GM19239 (cell line): ENCODE measurements at places on chromosomes 11 and 22.

DNA sequence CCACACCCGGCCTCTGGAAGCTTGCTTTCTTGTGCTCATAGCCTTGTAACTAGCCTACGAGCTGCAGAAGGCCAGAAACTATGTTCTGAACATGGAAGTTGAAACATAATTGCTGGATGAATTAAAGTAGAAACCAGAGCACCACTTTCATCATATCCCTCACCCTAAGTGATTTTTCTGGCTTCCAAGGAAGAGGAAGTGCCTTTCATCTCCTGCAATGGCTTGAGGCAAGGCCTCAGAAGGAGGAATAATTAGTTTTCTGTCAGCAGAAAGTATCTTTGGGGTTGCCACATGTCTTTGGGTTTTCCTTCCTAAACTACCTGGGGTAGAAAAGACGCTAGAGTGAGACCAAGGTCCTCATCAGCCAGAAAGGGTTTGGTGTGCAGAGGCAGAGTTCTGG lies 14.5 kb downstream of the RPL27A start:
- DNase-seq = no peak

DNA sequence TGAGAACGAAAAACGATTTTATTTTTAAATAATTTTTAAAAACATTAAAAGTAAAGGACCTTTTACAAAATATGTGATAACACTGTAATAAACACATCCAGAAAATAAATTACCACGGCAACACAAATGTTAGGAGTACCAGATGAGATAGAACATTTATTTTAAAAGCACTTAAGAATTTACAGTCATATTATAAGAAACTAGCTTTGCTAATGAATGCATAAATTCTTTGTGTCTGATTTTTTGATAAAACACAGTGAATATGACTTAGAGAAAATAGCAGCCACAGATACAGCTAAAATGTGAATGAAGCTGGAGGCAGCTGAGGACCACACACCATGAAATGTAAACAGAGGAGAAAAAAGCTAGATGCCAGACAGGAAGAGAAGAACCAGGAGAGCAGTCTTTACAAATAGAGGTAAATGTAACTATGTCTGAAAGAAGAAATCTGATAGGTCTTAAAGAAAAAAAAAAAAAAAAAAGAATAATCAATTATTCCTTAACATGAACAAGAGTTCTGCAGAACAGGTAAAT lies 14.6 kb downstream of the CCDC34 start:
- DNase-seq = no peak

GRCh38 chr11:34155757-34156062 lies 50.3 kb downstream of the NAT10 start:
- no peak for DNase-seq

DNA sequence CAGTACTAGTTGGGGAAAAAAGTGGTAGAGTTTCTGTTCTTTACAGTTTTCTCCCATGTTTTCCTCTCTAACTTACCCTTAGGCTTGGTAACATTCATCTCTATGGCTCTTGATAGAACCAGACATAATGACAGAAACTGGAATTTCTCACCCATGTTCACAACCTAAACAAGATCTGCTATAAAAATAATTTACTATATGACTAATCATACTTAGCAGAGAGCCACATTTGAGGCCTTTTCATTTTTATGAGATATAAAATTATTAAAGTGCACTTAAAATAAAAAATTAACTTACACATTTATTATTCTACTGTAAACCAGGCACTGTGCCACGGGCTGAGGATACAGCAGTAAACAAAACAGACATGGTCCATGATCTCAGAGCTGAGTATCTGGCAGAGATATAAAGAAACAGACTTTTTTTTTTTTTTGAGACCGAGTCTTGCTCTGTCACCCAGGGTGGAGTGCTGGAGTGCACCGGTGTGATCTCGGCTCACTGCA lies 98.1 kb downstream of the GAB2 start:
- DNase-seq = no peak

GRCh38 chr11:127994736-127995135 lies 592.6 kb downstream of the ETS1 start:
- no peak for DNase-seq

- DNase-seq = no peak
These were observed 133.5 kb downstream of the RBFOX2 start for GRCh38 chr22:35894937-35895708.

DNA sequence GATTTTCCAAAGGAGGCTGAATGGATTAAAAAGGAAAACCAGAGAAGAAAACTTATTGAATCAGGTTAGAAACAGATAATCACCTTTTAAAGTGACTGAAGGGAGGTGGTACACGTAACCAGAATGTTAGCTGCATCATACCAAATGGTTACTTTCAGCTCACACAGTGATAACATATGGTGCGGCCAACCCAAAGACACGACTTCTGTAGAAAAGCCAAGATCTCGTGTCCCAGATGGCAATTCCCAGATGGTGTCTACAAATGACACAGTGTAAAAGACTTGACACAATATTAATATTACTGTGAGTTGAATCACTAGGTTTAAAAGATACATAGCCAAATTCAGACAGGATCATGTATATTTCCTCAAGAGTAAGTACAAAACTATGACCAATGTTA lies 5.2 kb downstream of the PPP2R1B start:
- DNase-seq = no peak

DNA sequence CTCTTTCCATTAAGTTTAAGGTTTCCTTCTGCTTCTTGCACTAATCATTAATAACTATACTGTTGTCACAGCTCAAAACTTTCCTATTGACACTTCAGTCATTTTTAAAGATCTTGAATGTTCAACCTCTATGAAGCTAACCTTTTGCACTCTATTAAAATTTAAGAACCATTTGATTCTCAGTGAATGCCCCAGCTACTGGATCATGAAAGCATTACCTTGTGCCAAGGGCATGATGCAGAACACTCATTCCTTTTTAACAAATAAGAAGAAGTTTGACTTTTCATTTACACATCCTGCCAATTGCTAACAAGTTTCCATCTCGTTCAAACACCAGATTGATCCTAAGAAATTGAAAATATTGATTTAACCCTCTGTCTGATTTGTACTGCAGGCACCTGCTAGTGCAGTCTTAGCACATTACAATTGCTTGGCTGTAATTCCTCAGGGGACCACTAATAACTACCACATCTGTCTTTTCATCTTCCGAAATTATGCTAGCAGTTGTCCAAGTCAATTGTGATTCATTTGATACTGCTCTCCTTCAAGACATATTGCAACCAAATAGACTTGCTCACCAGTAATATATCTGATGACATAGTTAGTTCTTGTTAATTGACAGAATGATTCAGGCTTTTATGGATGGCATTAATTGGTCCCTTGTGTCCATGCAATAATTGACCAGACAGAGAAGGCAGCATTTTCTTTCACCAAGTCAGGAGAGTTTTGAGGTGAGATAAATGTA lies 158.4 kb downstream of the TEAD1 start:
- no peak for DNase-seq

DNA sequence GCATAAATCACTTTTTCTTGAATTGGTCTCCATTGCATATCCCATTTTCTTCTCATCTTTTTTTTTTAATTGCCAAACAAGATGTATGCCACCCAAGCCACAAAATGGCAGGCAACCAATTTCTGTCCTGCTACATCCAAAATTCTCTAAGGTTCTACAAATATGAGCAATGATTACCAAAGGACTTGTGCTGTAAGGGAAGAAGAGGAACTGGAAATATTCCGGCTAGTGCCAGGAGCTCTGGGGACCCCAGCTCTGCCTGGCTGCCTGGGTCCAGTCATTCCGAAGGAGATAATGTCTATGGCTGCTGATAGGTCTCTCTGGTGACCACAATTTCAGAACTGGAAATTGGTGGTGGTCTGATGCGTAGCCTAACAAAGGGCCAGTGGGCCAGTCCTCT lies 17.1 kb upstream of the SNX32 start:
- no peak for DNase-seq

DNA sequence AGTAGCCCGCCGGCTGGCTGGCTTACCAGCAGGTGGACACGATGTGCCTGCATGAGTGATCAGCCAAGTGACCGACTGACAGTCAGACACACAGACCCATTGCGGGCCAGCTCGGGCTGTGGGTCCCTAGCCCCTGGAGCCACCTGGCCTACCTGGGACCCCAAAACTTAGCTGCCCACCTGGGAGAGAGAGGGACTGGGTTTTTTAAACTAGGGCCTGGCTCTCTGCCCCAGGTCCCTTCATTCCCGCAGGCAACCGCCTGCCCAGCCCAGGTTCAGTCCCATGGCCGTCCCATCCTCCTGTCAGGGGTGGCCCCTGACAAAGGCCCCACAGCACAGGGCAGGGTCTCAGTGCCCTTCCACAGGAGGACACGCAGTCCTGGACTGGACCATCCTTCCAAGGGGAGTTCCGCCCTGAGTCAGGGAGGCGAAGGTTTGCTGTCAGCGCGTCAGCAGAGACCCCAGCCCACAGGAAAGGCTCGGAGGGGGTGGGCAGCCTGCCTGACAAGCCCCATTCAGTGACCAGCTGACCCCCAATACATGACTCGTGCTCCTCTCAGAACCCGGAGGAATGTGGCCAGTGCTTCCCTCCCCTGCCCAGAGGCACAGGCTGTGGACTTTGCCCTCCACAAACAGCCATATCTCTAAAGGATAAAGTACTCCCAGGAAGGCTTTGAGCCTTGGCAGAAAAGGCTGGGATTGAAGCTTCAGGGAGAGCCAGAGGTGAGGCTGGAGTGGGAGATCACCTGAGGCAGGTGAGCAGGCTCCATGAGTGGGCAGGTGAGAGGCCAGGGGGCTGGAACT lies 8.4 kb downstream of the SLCO2B1 start:
- no peak for DNase-seq

DNA sequence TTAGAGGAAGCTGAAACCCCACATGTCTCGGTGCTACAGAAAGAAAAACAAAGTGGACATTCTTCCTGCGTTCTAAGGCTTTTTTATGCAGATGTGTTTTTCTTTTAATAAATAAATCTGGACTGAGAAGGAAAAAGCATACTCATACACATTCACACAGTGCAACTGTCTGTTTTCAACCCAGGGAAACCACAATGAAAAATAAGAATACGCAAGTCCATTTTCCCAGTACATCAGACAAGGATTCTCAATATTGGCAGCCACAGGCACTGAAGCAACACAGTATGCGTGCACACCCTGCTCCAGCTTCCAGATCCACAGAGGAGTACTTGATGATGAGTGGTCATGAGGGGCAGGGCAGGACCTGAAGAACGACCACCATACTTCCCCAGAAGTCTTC lies 86.9 kb downstream of the ETS1 start:
- no peak for DNase-seq

- DNase-seq = no peak
These were observed 85.7 kb downstream of the PGR start for GRCh38 chr11:101043940-101044339.

- DNase-seq = peak; percentile 53
These were observed 6.0 kb downstream of the P2RX6 start for GRCh38 chr22:21020802-21021429.

GRCh38 chr11:41660585-41660984 lies 201.1 kb upstream of the LRRC4C start:
- DNase-seq = no peak

DNA sequence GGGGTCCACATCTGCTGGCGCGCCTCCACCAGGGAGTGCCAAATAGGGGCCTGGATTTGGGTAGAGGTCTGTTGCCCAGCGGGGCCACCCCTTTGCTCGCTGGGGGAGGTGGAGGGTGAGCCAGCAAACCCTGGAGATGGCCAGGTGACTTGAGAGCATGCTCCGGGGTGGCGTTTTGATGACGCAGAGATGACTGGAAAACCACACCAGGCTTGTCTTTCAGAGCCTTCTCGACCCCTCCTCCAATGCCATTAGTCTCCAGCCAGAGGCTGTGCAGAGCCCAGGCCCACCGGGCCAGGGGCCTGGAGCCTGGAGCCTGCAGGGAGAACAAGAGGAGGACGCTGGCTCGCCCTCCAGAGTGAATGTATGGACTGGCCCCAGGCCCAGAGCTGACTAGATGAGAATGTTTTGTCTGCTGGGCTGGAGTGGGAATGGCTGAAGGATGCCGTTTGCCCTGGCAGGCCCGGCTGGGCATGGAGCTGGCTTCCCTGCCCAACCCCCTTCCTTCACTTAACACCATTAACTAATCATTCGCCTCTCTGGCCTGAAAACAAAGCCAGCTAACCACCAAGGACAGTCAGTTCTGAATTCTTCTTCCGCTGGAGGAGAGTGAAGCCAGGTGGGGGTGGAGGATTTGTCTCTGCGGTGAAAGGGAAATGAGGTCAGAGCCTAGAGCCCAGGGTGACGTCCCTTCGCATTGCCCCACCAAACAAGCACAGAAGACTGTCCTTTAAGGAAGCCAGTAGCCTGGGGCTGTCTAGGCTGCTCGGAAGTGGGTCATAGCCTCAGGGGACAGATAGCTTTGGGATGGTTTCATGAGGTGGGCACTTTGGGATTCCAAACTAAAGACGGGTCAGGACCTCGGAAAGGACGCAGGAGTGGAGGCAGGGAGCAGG lies 1.6 kb upstream of the MCAM start:
- DNase-seq = no peak

- no peak for DNase-seq
These were observed 135.6 kb upstream of the ZC3H12C start for GRCh38 chr11:109957601-109958000.

DNA sequence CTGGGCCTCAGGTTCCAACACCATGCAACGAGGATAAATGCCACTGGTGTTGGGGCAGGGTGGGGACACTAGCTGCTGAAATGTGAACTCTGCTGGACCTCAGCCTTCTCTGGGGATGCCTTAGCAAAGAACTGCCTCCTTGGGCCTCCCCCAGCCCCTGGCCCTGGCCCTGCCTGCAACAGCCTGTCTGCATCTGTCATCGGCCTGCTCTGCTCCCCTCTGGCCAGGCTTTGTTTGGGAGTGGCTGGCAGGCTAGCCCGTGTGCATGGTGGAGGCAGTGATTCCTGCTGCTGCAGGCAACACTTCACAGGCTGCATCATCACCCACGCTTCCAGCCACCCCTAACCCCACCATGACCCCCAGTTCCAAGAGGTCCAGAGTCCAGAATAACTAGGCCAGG lies 11.5 kb upstream of the MYOD1 start:
- DNase-seq = no peak

- no peak for DNase-seq
These were observed 502.0 kb upstream of the RAG2 start for GRCh38 chr11:37100008-37100407.

GRCh38 chr11:77107950-77108349 lies 5.3 kb downstream of the OMP start:
- DNase-seq = no peak

DNA sequence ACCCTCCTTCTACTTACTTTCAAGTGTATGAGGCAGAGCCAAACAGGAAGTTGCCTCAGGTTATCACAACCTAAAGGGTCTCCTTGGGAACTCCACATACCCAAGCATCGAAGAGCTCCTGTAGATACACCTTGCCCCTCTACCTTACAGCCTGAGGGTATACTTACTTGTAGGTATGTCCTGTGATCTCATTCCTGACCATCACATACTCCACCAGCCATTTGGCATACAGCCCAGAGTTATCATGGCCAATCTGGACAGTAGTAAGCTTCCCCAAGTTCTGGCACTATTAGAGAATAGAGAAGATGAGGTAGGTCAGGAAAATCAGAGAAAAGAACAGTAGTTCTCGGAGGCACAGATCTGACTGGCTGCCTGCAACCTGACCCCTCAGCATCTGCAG lies 53.4 kb upstream of the SCUBE2 start:
- no peak for DNase-seq

- peak; percentile 46 for DNase-seq
These were observed 519 bp upstream of the ART5 start for GRCh38 chr11:3642071-3642951.

- DNase-seq = no peak
These were observed 49.4 kb upstream of the ADA2 start for GRCh38 chr22:17268501-17269223.

GRCh38 chr11:128342511-128343134 lies 244.7 kb downstream of the ETS1 start:
- peak; percentile 38 for DNase-seq
